ENCODE measurements at places on chromosomes 3 and 15.

GRCh38 chr3:58664611-58665010 is 2.0 kb downstream of the FAM3D start:
- DNase-seq = no peak

GRCh38 chr3:49276475-49277382 is at the start of gene C3orf62:
Gene C3orf62, minus strand, starts transcription at chr3:49277232. Its CDS starts 360 bp downstream, at chr3:49276872.
- peak; percentile 49 for DNase-seq

- no peak for DNase-seq
Measured at GRCh38 chr3:100333970-100334487, 528 bp upstream of the NIT2 start.

DNA sequence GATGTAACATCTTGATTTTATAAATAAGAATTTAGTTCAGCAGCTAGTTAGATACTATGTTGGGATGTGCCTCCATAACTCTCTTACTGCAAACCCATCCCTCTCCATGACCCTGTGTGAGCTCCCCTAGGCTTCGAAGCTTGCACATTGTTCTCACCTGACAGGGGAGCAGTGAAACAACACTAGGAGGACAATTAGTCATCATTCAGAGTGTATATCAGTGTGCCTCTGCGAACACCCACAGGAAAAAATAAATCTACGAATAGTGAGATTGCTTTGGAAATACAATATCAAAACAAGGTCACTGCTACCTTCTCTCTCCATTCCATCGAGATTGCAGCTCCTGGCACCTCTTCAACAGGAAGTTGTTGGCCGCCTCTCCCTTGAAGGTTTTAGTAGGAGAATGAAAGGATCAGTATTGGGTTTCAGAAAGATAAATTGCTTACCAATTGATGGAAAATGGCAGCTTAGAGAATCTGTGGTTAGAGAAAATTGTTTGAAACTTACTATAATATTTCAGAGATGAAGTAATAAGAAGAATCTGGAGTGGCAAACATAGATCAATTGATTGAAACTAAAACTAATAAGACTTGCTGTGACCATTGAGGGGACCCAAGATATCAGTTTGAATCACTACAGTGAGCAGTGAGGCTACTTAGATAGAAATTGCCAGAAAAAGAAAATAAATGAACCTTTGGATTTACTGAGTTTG is 103.2 kb downstream of the CHL1 start:
- DNase-seq = no peak

GRCh38 chr3:41417574-41417973 is 218.3 kb downstream of the CTNNB1 start:
- DNase-seq = no peak

DNA sequence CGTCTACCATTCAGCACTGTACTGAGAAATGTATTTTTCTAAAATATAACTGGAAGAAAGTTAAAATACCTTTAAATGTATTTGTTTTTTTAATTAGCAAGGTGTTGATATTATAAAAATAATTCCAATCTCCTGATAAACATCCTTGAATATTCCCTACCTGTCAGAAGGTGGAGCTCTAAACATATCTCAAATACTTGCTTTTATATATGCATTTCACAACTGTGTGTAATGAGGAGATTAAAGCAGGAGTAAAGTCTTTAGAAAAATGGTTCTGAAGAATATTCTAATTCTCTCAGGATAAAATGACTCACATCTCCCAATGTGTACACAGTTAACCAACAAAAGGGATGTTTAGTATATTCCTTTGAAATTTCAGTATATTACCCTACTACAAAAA is 422.7 kb downstream of the PLCL2 start:
- DNase-seq = no peak

- no peak for DNase-seq
Measured at GRCh38 chr3:150346981-150347863, 60.9 kb upstream of the TSC22D2 start.

DNA sequence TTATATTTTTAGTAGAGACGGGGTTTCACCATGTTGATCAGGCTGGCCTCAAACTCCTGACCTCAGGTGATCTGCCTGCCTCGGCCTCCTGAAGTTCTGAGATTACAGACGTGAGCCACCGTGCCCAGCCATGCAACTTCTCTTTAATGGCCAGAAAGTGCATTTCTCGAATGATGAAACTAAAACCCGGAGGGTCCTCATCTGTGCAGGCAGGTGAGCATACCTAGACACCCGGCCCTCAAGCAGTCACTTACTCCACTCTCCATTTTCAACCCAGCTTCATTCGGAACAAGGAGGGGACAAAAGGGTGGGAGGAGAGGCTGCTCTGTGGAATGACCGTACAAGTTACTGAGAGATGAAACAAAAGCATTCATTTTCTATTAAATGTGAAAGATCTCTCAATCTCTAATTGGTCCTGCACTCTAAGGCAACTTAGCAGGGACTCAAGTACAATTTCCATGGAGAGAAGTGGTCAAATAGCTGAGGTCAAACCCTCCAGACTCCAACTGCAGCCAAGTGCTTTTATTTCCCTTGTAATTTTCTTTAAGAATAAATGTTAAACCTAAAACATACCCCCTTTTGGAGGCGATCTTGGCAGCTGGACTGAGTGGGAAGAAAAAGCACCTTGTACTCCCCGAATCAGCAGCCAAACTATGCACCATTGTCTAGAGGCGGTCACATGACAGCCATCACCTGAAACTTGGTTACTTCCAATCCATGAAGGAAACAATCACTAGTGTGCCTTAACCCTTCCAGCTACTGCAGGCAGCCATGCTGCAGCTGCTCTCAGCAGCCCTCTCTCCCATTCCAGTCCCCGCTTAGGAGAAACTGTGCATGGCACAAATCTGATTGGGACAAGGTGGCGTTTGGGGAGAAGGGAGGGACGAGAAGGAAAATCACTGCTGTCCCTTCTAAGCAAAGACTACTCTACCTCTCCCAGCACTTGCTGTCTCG is 62.2 kb downstream of the VGLL4 start:
- no peak for DNase-seq

GRCh38 chr3:156217674-156218352 is 97.4 kb downstream of the KCNAB1 start:
- no peak for DNase-seq

- DNase-seq = no peak
Measured at GRCh38 chr15:70247281-70247680, 149.6 kb upstream of the TLE3 start.

DNA sequence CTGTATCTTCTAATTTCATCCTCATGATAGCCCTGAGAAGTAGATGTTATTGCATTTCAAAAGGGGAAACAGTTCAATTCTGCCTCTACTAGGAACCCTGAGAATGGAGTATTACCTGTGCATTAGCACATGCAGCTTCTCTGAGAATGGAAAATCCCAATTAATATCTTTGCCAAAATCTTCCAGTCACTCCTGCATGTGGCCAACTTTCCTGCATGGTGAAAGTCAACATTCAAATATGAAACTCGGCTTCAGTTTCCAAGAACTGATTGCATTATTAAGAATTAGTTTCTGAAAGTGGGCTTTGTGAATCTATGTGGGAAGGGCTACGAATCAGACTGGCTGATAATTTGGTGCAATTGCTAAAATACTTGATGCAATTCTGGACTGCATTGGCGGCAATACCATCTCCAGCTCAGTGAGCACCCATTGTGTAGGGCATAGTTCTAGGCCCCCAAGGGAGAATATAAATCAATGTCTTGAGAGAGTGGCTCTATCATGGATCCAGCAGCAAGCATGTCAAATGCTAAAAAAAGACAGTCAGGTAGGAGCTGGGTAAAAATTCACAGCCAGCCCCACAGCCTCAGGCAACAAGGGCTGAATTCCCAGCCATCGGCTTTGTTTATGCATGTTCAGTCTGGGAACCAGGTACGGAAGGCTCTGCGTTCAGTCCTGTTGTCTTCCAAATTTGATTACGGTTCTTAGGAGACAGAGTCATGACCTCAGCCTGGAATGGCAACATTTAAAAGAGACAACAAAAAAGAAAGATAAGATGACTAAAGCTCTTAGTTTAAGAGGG is 18.8 kb upstream of the BCL6 start:
- DNase-seq = no peak

DNA sequence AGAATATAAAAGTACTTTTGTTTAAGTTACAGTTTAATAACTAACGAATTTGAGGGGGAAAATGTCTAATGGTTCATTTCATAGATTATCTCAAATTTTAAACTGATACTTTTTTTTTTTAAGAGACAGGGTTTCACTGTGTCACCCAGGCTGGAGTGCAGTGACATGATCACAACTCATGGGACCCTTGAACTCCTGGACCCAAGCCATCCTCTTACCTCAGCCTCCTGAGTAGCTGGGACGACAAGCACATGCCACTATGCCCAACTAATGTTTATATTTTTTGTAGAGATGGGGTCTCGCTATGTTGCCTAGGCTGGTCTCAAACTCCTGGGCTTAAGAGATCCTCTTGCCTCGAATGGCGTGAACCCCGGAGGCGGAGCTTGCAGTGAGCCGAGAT is 16.5 kb downstream of the LRRC58 start:
- DNase-seq = no peak

GRCh38 chr15:100671858-100672543 is 69.6 kb downstream of the ASB7 start:
- DNase-seq = no peak

- DNase-seq = no peak
Measured at GRCh38 chr15:66774001-66774814, 72.2 kb downstream of the SMAD6 start.

- no peak for DNase-seq
Measured at GRCh38 chr3:117263270-117263669, 553.7 kb downstream of the TUSC7 start.

GRCh38 chr3:186069199-186069598 is 39.7 kb downstream of the ETV5 start:
- DNase-seq = no peak

DNA sequence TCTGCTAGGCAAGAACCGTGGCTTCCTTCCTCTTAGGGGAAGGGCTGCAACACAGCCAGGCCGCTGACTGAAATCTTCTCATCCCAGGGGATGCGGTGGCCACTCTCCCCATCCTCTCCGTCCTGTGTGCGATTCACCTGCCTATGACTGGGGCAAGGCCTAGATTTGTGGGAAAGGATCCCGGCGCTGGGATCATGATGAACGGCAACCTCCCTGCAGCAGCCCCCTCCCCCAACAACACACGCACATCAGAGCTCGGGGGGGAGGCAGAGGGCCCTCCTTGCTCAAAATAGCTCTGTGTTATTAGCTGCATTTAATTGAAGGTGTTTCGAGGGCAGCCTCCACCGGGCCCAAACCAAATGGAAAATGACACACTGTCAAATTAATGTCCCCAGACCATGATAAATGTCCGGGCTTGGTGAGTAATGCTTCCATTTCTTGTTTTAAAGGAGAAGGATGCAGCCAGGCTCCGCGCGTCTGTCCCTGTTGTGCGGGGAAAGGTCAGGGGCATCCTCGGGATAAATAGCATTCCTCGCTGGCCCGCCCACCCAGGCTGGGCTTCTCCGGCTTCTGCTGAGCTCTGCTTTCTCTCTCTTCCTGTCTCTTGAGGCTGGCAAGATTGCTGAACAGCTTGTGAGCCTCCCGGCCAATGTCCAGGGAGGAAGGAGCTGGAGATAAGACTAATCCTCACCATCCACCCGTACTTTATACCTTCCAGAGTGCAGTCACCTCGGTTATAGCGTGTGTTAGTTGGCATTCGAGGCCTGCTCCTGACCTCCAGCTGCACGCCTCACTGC is 56.4 kb upstream of the TLE3 start:
- no peak for DNase-seq

GRCh38 chr3:169303660-169304059 is 359.9 kb downstream of the MECOM start:
- DNase-seq = no peak

GRCh38 chr3:183924956-183925355 is 40.3 kb upstream of the PARL start:
- DNase-seq = no peak

- DNase-seq = no peak
Measured at GRCh38 chr15:70539912-70540530, 223.3 kb downstream of the UACA start.

- no peak for DNase-seq
Measured at GRCh38 chr3:13836658-13837587, 42.9 kb downstream of the WNT7A start.

- no peak for DNase-seq
Measured at GRCh38 chr3:98952404-98952803, 50.9 kb upstream of the DCBLD2 start.

DNA sequence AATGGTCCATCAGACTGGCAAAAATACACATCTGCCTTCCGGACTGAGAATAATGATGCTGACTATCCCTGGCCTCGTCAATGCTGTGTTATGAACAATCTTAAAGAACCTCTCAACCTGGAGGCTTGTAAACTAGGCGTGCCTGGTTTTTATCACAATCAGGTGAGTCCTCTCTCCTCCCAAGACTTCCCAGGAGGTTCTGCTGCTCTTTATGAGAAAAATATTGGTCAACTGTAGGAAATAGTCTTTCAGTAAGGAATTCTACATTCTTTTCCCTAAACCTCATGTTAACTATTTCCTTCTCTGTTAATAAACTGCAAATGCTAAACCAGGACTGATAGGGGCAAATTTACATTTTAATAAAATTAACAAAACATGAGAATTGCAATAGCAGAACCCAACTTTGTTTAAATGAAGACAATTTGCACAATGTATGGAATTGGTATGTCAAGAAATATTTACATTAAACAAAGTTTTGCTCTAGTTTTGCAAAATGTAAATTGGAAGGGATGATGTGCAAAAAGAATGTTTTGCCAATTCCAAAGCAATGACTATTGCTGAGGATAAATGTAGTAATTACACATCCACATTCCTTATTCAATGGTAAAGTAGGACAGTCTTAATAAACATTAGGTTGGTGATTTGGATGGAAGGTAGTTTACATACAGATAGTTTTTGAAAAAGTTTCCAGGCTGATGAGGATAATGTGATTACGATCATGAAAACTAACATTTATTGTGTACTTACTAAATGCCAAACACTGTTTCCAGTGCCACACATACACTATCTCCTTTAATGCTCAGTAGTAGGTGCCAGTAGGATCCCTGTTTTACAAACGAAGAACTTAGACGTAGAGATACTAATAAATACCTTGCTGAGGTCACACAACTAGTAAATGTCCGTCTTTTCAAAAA is 21.1 kb downstream of the UPK1B start:
- no peak for DNase-seq

DNA sequence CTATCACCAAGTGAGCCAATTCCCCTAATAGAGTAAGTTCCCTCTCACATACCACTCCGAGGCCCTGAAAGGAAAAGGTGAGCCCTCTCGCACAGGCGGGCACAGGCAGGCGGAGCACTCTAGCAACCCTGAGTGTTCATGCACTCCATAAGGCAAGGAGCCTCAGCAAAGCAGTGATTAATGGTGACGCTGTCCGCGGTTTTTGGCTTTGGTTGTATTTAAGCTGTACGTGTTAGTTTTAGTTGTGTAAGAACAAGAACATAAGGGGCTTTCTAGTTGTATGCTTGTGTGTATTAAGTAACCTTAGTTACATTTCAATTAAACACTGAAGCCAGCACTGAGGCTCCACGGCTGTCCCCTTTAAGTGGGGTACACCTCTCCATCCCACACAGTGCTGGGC is 33.1 kb downstream of the KLHL25 start:
- DNase-seq = no peak

DNA sequence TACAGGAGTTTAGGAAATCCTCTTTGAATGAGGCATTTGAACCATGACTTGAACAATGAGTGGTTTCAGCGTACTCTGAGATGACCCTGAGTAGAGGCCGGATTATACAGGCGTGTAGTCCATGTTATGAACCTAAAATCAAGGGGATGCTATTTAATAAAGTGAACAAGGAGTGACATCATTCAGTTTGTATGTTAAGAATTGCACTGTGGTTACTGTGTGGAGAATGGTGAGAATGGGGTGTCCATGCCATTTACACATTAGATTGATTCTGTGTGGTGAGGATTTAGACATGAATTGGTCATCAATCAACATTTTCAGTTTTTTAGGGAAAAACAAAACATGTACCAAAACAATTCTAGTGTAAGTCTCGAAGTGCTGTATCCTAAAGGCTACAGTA is 65.8 kb downstream of the TPRG1 start:
- no peak for DNase-seq

- DNase-seq = no peak
Measured at GRCh38 chr3:152190636-152191183, 78.0 kb upstream of the MBNL1 start.

Measured in esophagus squamous epithelium (tissue), 5 donors.